ENCODE measurements at places on chromosomes 16 and 17. TPM values are rescaled to one million over a fixed set of nuclear protein-coding genes. Genes with fewer than 3 reads are reported as not detected.

FOXF1 gene
- total RNA-seq = not detected

HNF1B gene
- not detected for total RNA-seq

GALR2 gene
- not detected for total RNA-seq

PRCD gene
- not detected for total RNA-seq

TBC1D3D gene
- total RNA-seq = 2.1 TPM

KRTAP9-8 gene
- total RNA-seq = not detected

FOXL1 gene
- 8.0 TPM for total RNA-seq

ADAD2 gene
- total RNA-seq = not detected

DNA sequence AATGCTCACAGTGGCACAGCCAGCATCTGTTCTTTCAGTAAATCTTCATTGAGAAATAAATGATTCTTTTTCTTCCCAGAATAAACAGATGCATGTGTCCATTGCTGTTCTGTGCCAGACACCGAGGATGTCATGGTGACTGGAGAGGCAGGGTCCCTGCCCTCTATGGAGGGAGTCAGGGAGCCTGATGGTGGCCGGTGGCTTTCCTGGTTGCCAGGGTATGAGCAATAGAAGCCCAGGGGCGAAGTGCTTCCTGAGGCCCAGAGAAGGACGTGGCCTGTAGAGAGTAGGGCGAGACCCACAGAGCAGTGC, 29.9 kb upstream of the NUDT16L1 start:
- DNase-seq = no peak

- no peak for DNase-seq
Measured at GRCh38 chr17:69428252-69428980, 13.9 kb downstream of the MAP2K6 start.

DNA sequence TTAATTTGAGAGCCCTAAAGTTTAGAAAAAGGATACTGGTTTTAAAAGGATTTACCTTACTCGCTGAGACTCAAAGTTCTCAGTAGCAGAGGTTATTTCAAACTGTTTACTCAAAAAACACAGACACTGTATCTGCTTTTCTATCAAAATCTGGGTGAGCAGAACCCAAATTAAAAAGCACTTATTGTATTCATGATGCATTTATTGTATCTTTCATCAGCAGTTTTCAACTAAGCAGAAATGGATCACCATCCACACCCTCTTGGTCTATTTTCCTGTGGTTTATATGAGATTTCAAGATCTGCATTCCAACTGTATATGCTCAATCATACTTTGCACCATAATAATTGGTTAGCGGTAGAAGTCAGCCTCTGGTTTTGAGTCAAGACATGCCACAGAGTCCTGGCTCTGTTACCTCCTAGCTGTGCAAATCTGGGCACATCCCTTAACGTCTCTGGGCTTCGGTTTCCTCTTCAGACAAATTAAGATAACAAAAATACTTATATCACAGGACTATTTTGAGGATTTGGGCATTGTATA, 109.5 kb downstream of the ASIC2 start:
- peak; percentile 77 for DNase-seq

DNA sequence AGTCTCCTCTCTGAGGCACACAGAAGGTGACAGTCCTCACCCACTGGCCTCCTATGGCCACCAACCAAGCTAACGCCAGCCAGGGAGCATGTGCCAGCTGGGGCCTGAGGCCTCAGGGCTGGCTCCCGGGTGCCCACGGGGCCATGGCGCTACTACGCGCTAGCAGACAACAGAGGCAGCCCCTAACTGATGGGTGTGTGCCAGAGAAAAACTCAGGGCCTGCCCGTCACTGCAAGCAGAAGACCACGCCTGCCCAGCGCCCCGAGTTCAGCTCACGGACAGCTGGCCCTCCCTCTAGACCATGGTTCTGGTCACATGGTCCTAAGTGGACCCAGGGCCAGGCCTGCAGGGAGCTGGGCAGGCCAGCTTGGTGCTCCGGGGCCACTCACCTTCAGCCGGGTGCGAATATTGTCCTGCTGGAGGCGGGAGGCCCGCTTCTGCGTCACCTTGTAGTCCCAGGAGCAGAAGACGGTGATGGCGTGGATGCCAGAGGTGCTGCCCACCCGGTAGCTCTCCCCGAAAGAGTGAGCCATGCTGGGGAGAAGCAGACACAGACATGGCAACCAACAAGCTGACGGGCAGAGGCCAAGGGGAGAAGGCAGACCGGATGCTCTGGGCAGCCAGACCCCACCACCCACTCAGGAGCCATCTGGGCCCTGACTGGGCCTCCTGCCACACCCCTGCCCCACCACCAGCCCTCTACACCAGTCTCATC, 6.2 kb downstream of the TMC6 start:
- no peak for DNase-seq

GRCh38 chr17:38735161-38735997, 5.2 kb downstream of the CISD3 start:
- no peak for DNase-seq

- DNase-seq = peak; percentile 29
Measured at GRCh38 chr16:85286951-85287814, 174.9 kb upstream of the CIBAR2 start.

- DNase-seq = no peak
Measured at GRCh38 chr16:75203667-75204409, 3.1 kb downstream of the CTRB2 start.

GRCh38 chr17:50986989-50987660, 121.0 kb upstream of the TOB1 start:
- peak; percentile 2 for DNase-seq

- no peak for DNase-seq
Measured at GRCh38 chr16:28108590-28109247, 45.2 kb upstream of the GSG1L start.

DNA sequence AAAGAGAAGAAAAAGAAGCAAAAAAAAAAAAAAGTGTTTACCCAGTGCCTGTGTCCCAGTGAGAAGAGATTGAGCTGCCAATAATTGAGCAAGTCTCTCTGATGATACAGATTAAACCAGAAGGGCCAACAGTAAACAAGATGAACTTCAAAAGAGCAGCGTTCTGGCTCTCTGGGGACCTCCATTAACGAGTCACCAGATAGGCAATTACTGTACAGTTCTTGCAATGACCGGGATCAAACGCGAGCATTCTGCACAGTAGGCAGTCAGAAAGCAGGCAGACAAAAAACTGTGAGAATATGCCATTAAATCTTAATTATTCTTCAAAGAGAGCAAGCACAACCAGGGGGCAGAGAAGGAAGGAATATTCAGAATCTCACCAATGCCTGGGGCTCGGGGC, 626.1 kb downstream of the TMEM114 start:
- no peak for DNase-seq

DNA sequence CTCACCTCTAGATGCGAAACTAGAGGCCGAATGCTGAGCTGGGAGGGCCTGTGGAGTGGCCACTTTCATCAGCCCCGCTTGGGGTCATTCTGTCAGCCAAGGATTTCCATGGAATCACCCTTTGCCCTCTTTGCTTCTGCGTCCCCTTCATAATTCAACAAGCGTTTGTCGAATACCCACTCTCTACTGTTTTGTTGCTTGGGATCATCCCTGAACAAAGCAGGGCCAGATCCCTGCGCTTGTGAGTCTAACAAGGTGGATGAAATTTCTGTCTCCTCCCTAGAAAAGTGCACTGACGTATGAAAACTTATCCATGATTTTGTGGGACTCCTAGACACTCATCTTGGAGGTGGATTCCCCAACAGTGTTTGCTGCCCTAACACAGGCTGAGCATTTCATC, 3.3 kb upstream of the SLC12A3 start:
- no peak for DNase-seq

- DNase-seq = no peak
Measured at GRCh38 chr16:28258567-28258966, 33.8 kb upstream of the SBK1 start.

Data from mammary epithelial cell (primary cell).